ENCODE measurements at places on chromosomes 7 and 10. TPM values are rescaled to one million over a fixed set of nuclear protein-coding genes. Genes with fewer than 3 reads are reported as not detected.

EN2 gene
- not detected for total RNA-seq

STEAP2 gene
- 0.80 TPM for total RNA-seq

GIMAP5 gene
- not detected for total RNA-seq

WEE2 gene
- not detected for total RNA-seq

LRRC61 gene
- 3.3 TPM for total RNA-seq

NAT16 gene
- total RNA-seq, result not detected

ARHGAP21 gene
- 21.5 TPM for total RNA-seq

AFAP1L2 gene
- total RNA-seq, result 0.10 TPM

MEPCE gene
- total RNA-seq, result 57.7 TPM

LMBR1 gene
- total RNA-seq, result 78.8 TPM

PNLIPRP2 gene
- total RNA-seq, result not detected

BTBD16 gene
- not detected for total RNA-seq

HTR5A gene
- total RNA-seq, result not detected
